Calu3 (cell line): ENCODE measurements at places on chromosomes 3 and 15.

GRCh38 chr15:84901540-84901939 lies 17.1 kb downstream of the SLC28A1 start:
- DNase-seq, result no peak

GRCh38 chr3:43699864-43700263 lies 9.1 kb downstream of the ABHD5 start:
- peak; percentile 26 for DNase-seq

DNA sequence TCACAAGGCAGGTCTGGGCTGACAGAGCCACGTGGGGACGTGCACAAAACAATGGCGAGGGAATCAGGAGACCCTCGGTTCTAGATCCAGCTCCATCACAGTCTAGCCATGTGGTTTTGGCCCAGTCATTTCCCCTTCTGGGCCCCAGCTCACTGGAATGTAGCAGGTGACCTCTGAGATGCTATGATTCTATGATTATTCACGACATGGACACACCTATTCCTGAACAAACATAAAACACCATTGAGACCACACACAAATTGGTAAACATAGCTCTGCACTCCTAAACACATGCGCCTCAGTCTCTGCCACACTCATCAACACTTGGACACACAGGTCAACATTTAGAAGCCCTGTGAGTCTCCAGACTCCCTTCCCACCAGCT lies 9.0 kb downstream of the IGDCC4 start:
- DNase-seq, result no peak

DNA sequence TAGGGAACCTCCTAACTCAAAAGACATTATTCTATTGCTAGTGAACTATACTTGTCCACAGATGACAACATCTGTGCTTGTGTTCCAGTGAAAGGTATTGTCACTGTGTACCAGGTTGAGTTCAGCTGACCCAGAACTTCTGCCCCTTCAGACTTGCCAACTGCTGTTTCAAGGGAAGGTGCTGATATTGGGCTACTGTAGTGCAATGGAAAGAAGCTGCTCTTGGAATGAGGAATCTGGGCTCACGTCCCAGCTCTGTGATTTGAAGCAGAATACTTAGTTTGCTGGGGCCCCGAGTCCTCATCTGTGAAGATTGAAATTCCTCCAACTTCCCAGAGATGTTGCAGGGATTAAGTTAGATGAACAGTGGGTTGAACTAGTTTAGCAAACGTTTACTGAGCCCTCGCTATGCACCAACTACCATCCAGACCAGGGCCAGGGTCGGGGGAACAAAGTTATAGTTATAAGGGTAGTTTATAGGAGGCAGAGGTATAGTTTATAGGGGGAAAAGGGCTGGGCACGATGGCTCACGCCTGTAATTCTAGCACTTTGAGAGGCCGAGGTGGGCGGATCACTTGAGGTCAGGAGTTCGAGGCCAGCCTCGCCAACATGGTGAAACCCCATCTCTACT lies 15.9 kb upstream of the UMPS start:
- no peak for DNase-seq

- no peak for DNase-seq
Measured at GRCh38 chr15:52171386-52171785, 19.8 kb downstream of the GNB5 start.

DNA sequence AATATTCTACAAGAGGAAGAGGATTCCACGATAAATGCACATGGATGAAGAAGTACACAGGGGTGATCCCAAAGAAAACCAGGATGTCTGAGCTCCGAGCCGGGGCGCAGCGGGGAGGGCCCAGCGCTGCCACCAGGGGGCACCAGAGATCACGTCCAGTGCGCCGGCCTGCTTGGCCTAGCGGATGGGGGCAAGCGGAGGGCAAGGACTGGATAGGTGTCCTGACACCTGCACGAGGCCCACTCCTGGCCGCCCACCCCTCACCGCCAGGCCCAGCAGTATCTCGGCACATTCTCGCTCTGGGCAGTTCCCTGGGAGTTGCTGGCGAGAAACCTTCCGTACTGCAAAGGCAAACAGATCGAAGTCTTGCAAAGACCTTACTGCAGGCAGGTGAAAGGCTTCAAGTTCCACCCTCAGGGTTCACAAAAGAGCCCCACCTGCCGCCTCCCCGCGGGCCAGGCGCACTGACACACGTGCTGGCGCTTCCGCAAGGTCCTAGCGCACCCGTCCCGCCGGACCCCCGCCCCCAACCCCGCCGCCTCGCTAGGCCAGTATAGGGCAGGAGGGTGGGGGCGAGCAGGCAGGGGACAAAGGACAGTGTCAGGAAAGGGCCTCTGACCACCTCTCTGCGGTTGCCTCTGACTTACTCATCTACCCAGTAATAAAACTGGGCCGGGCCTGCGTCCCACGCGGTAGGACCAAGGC lies 3.3 kb downstream of the ANKRD63 start:
- DNase-seq, result peak; percentile 80

DNA sequence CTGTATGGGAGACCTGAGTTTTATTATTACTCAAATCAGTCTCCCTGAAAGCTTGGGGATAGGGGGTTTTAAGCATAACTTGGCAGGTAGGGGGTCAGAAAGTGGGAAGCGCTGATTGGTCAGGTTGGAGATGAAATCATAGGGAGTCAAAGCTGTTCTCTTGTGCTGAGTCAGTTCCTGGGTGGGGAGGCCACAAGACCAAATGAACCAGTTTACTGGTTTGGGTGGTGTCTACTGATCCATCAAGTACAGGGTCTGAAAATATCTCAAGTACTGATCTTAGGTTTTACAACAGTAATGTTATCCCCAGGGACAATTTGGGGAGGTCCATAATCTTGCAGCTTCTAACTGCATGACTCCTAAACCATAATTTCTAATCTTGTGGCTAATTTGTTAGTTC lies 17.8 kb upstream of the IQCF6 start:
- no peak for DNase-seq

- DNase-seq, result no peak
Measured at GRCh38 chr3:68206524-68207117, 552.2 kb upstream of the SUCLG2 start.

DNA sequence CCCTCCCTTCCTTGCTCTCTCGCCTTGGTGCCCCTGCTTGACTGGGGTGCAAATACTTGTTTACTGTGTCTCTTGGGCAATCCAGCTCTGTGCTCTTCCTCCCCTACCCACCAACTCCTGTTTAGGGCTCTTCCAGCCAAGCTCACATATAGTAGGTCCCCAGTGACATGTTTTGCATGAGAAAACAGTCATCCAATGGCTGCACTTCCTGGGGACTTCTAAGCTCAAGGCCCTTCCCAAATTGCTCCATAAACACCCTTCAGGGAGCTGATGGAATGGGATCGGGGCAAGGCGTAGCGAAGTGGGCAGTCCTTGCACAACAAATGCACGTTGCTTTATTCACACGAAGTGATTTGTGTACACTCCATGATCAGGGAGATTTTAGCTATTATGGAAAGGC lies 9.4 kb upstream of the COPG1 start:
- DNase-seq, result no peak

DNA sequence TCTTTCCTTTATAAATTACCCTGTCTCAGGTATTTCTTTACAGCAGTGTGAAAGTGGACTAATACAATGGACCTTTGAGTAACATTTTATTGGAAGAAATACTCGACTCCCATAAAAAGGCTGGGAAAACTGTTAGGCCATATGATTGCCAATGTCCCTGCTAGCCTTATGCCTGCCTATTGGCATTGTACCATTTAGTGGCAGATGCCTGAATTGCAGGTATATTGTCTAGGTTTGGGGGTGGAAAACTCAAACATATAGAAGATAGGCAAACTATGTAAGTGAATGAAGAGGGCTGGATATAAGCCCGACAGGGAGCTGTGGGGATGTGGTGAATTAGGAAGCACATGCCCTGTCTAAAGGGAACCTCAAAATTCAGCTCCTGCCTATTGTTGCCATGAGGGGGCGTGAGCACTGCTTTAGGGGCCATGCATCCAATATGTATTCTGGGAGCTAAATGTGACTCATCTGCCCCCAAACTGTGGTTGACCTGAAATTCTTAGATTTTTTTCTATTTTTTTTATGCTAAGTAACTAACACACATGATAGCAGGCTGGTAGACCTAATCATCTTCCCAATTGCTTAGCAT lies 65.2 kb upstream of the TRA2B start:
- DNase-seq, result peak; percentile 30

- DNase-seq, result no peak
Measured at GRCh38 chr15:92818651-92819277, 81.4 kb upstream of the CHD2 start.

GRCh38 chr15:51878446-51879386 lies 49.3 kb downstream of the TMOD3 start:
- DNase-seq, result peak; percentile 7

- DNase-seq, result no peak
Measured at GRCh38 chr3:64082961-64083541, 59.8 kb upstream of the PSMD6 start.

- no peak for DNase-seq
Measured at GRCh38 chr15:56532721-56533460, 68.0 kb upstream of the MNS1 start.

DNA sequence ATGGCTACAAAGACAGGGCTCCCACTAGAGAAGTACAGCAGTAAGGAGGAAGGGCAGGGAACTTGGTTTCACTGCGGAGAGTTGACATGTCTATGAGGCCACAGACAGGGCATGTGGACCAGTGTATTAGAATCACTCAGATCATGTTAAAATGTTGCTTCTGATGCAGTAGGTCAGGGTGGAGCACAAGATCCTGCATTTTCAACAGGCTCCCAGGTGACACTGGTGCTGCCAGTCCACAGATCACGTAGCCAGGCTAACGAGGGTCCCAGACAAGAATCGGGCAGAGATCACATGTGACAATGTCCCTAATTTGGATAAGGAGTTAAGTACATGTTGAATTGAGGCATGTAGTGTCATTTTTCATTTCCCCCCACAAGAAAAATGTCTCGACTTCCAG lies 73.6 kb downstream of the SPSB4 start:
- no peak for DNase-seq

GRCh38 chr15:91559066-91559465 lies 294.4 kb upstream of the SLCO3A1 start:
- DNase-seq, result no peak

GRCh38 chr3:132205609-132206008 lies 111.6 kb upstream of the ACP3 start:
- DNase-seq, result no peak

- no peak for DNase-seq
Measured at GRCh38 chr3:143737065-143737464, 111.2 kb downstream of the SLC9A9 start.

DNA sequence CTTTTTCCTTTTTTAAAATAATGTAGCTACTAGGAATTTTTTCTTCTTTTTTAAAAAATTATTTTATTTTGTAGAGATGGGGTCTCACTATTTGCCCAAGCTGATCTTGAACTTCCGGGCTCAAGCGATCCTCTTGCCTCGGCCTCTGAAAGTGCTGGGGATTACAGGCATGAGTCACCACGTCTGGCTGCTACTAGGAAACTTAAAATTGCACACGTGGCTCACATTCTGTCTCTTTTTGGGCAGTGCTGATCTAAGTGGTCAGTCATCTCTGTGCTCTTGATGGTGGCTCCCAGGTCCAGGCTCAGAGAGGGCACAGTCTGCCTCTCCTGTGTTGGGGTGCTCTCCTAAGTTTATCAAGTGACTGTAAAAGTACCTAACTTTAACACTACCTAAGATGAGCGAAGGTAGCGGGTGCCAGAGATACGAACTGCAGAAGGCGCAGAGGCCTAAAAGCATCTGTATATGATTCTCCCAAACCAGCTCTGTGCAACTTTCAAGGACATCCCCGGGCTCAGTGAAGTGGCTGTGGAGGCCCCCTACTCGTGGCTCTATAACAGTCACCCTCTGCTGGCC lies 52.9 kb upstream of the SEC13 start:
- no peak for DNase-seq

DNA sequence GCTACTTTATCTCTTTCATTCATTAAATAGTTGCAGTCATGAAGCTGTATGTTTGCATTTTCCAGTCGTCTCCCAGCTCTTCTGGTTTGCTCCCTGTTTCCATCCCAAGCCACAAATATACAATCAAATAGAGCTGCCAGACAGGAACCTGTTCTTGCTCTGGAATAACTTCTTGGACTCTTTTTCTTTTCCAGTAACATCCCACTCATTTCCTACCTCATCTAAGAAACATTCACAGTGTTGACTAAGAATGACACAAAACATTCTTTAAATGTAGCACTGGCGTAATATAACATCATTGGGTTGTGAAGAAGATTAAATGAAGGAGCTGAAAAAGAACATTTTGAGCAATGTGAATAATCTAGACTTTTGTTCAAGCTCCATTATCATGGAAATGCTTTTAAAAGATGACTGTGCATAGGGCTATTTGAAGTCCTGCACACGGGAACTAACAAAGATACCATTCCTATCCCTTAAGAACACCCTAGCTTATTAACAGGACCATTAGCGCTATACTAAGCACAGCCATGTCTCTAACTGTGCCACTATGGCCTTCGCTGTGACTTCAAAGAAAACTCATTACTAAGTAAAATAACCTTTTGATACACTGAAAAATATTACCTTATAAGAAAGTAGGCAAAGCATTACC lies 574.0 kb downstream of the NAALADL2 start:
- no peak for DNase-seq

DNA sequence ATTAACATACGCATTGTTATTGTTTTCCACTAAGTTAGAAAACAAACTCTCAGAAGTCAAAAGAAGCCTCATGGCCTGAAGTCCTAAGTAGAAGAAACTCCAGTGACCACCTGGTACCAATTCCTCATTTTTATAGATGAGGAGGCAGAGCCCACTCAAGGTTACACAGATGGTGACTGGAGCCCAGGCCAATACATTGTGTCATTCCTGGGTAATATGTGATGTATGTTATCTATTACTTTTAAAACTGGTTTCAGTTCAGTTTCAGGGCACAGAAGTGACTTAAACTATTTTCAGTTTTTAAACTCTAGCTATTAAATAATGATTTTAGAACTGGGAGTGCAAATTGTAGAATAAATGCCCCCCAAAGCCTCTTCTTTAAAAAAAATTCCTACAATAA lies 66.7 kb upstream of the STXBP5L start:
- DNase-seq, result no peak

GRCh38 chr3:14806641-14807263 lies 12.0 kb upstream of the FGD5 start:
- DNase-seq, result peak; percentile 35

DNA sequence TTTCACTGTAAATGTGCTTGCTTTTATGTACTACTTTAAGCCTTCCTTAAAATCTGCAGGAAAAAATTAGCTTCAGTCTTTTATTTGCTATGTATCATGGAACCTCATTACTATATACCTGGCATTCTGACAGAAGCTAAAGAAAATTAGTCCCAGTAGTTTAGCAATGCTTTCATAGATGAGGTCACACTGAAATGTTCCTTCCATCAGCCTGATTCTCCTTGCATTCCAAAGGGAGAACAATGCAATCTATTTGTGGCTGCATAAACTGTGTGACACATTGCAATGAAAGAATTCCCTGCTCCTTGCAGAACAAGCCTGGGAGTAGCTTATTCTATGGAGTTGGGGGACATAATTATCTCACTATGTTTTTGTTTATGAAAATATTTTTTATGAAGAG lies 691.5 kb upstream of the ARPP21 start:
- DNase-seq, result no peak
